ENCODE measurements at places on chromosomes 13 and 19. TPM values are rescaled to one million over a fixed set of nuclear protein-coding genes. Genes with fewer than 3 reads are reported as not detected.

ATP8A2 gene
- total RNA-seq = 0.21 TPM

ARID3A gene
- 50.3 TPM for total RNA-seq

KCTD12 gene
- 8.3 TPM for total RNA-seq

ODAD3 gene
- total RNA-seq = 0.42 TPM

KIR2DL1 gene
- total RNA-seq = not detected

APOE gene
- total RNA-seq = 0.91 TPM

DNA sequence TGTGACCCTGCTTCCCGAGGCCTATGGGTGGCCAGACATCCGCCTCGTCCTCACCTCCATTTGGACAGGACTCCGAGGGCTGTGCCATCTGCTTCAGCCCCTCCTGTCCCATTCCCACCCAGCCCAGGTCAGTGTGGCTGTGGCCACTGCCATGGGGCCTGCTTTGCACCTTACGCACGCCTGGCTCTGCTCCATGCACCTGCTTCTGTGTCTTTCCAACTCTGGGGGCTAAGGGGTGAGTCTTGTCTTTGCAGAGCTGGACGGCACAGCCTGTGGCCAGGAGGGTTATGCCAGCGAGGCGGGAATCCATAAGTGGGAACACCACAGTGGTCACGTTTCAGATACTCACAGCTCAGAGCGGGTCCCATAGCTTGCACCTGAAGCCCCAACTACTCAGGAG lies 5.2 kb upstream of the ZNF554 start:
- no peaks in the 10 kb centered on the region for H3K27me3 ChIP-seq
- H3K4me1 ChIP-seq = peaks cover 4% of the 10 kb centered on the region
- no peak overlapping the region for H3K4me3 ChIP-seq
- H3K36me3 ChIP-seq = peaks cover 3% of the 10 kb centered on the region
- no peak overlapping the region for H3K27ac ChIP-seq

- peak; percentile 6 for ATAC-seq
- peaks cover 66% of the 10 kb centered on the region for H3K27me3 ChIP-seq
- no peaks in the 10 kb centered on the region for H3K4me1 ChIP-seq
- H3K4me3 ChIP-seq = peak overlapping the region; percentile 23
- no peak overlapping the region for H3K27ac ChIP-seq
- no peaks in the 10 kb centered on the region for H3K36me3 ChIP-seq
These were observed 255.9 kb upstream of the SOX21 start for GRCh38 chr13:94968040-94968756.

DNA sequence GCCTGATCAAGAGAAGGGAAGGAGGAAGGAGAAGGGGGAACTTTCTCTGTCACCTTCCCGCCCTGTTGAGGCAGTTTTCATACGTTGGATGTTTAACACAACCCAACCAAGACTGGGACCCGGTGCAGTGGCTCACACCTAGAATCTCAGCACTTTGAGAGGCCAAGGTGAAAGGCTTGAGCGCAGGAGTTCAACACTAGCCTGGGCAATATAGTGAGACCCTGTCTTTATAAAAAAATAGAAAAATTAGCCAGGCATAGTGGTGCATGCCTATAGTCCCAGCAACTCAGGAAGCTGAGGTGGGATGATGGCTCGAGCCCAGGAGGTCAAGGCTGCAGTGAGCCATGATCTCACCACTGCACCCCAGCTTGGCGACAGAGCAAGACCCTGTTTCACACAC lies 59.4 kb upstream of the PEG3 start:
- H3K27ac ChIP-seq = no peak overlapping the region
- H3K36me3 ChIP-seq = no peaks in the 10 kb centered on the region
- H3K4me3 ChIP-seq = no peak overlapping the region
- H3K27me3 ChIP-seq = no peaks in the 10 kb centered on the region
- no peaks in the 10 kb centered on the region for H3K4me1 ChIP-seq

- H3K27ac ChIP-seq = no peak overlapping the region
- no peaks in the 10 kb centered on the region for H3K27me3 ChIP-seq
- no peak overlapping the region for H3K4me3 ChIP-seq
- H3K4me1 ChIP-seq = peaks cover 28% of the 10 kb centered on the region
These were observed 5.0 kb downstream of the DCUN1D2 start for GRCh38 chr13:113485545-113485944.

GRCh38 chr19:49896863-49897621 lies at the start of gene IL4I1:
Gene IL4I1 (minus strand): TSS chr19:49896887. CDS start chr19:49896160, 727 bp downstream.
- H3K36me3 ChIP-seq = peaks cover 60% of the 10 kb centered on the region
- peaks cover 35% of the 10 kb centered on the region for H3K4me1 ChIP-seq
- ATAC-seq = peak; percentile 57
- peak within 1 kb of the TSS; percentile 99 for H3K27ac ChIP-seq
- H3K27me3 ChIP-seq = no peaks in the 10 kb centered on the region

GRCh38 chr13:27018344-27018861 lies 153.2 kb downstream of the USP12 start:
- H3K27ac ChIP-seq = no peak overlapping the region
- H3K4me1 ChIP-seq = no peaks in the 10 kb centered on the region
- ATAC-seq = no peak
- H3K27me3 ChIP-seq = peaks cover 15% of the 10 kb centered on the region

DNA sequence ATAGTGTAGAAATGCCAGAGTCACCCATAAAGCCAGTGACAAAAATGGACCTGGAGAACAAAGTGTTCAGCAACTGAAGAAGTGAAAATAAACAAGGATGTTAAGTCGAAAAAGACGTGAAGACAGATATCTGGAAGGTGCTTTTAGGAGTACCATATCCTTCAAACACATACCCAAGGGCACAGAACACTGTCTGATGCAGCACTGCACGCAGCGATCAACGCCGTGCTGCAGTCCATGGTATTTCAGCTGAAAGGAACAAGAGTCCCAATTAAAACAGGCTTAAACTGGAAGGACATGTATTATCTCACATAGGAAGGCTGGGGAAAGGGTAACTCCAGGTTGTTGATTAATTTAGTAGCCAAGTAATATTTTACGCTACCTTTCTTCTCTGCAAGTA lies 108.2 kb downstream of the SGCG start:
- no peak overlapping the region for H3K4me3 ChIP-seq
- ATAC-seq = no peak
- no peaks in the 10 kb centered on the region for H3K4me1 ChIP-seq
- peaks cover 20% of the 10 kb centered on the region for H3K27me3 ChIP-seq

- ATAC-seq = no peak
- peak overlapping the region; percentile 3 for H3K4me3 ChIP-seq
- H3K4me1 ChIP-seq = peaks cover 18% of the 10 kb centered on the region
- no peaks in the 10 kb centered on the region for H3K36me3 ChIP-seq
These were observed 27.8 kb downstream of the MBNL2 start for GRCh38 chr13:97249796-97250495.

- no peak overlapping the region for H3K4me3 ChIP-seq
- no peaks in the 10 kb centered on the region for H3K4me1 ChIP-seq
- H3K27ac ChIP-seq = no peak overlapping the region
- peaks cover 7% of the 10 kb centered on the region for H3K27me3 ChIP-seq
- ATAC-seq = no peak
- H3K36me3 ChIP-seq = no peaks in the 10 kb centered on the region
These were observed 308.6 kb downstream of the ENOX1 start for GRCh38 chr13:43478211-43478610.

DNA sequence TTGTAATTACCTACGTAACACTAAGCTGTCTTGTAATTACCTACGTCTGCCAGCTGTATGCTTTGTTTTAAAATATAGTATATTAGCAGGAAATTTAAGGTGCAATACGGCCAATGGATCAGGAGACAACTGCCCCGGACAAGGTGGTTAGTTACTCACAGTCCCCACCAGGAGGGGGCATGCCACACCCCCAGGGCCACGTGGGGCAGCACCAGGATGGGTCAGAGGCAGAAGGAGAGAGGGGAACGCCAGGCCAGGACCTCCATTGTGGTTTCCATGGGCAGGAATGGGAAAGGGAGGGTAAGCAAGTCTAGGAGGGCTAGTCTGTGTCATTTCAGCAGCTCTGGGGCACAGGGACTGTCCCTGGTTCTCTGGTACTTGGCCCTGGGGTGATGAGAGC lies 140.1 kb downstream of the URI1 start:
- H3K4me1 ChIP-seq = no peaks in the 10 kb centered on the region
- H3K27me3 ChIP-seq = peaks cover 11% of the 10 kb centered on the region
- ATAC-seq = no peak
- H3K27ac ChIP-seq = no peak overlapping the region

- no peak overlapping the region for H3K4me3 ChIP-seq
- no peaks in the 10 kb centered on the region for H3K36me3 ChIP-seq
- no peaks in the 10 kb centered on the region for H3K4me1 ChIP-seq
- H3K27me3 ChIP-seq = no peaks in the 10 kb centered on the region
- no peak overlapping the region for H3K27ac ChIP-seq
- ATAC-seq = no peak
These were observed 7.8 kb upstream of the CDK8 start for GRCh38 chr13:26246154-26246553.

DNA sequence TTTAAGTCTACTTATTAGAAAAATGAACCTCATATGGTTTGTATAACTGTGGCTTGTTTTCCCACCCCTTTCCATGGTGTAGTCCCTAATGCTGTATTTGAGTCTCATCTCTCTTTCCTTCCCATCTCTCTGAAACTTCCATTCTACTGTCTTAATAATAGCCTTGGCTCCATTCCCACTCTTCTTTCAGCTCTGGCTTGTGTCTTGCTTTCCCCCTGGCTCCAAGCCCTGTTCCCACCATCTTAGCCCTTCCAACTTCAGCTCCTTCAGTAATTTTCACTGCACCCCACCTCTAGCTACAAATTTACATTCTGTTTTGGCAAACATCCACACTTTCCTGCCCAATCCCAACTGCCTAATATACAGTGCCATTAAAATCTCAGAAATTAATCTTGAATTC lies 137.5 kb downstream of the SLITRK6 start:
- H3K36me3 ChIP-seq = no peaks in the 10 kb centered on the region
- H3K4me3 ChIP-seq = no peak overlapping the region
- ATAC-seq = no peak
- H3K27ac ChIP-seq = no peak overlapping the region

- H3K36me3 ChIP-seq = no peaks in the 10 kb centered on the region
- peaks cover 19% of the 10 kb centered on the region for H3K27me3 ChIP-seq
- no peak overlapping the region for H3K4me3 ChIP-seq
These were observed 46.6 kb upstream of the FAM124A start for GRCh38 chr13:51175639-51176038.

DNA sequence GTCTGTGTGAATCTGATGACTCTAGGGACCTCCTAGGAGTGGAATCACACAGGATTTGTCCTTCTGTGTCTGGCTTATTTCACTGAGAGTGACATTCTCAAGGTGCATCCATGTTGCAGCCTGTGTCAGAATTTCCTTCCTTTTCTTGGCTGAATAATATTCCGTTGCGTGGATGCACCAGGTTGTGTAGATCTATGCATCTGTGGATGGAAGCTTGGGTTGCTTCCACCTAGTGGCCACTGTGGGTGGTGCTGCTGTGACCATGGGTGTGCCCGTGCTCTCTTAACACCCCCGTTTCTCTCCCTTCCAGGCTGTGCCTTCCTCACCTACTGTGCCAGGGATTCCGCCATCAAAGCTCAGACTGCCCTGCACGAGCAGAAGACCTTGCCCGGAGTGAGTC lies 26.2 kb downstream of the CELF5 start:
- H3K27me3 ChIP-seq = peaks cover 26% of the 10 kb centered on the region
- H3K4me1 ChIP-seq = peaks cover 4% of the 10 kb centered on the region
- H3K4me3 ChIP-seq = no peak overlapping the region
- H3K27ac ChIP-seq = no peak overlapping the region
- peak; percentile 63 for ATAC-seq

DNA sequence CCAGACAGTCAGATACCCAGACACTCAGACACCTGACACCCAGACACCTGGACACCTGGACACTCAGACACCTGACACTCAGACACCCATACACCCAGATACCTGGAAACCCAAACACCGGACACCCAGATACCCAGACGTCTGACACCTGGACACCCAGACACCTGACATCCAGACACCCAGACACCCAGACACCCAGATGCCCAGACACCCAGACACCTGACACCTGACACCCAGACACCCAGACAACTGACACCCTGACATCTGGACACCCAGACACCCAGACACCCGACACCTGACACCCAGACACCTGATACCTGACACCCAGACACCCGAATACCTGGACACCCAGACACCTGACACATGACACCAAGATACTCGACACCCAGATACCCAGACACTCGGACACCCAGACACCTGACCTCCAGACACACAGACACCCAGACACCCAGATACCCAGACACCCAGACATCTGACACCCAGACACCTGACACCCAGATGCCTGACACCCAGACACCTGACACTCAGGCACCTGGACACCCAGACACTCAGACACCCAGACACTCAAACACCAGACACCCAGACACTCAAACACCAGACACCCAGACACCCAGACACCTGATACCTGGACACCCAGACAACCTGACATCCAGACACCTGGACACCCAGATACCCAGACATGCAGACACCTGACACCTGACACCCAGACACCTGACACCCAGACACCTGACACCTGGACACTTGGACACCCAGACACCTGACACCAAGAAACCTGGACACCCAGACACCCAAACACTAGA lies 19.1 kb downstream of the C19orf12 start:
- H3K27me3 ChIP-seq = no peaks in the 10 kb centered on the region
- H3K27ac ChIP-seq = peak overlapping the region; percentile 28
- H3K36me3 ChIP-seq = peaks cover 1% of the 10 kb centered on the region
- no peak for ATAC-seq
- no peak overlapping the region for H3K4me3 ChIP-seq
- H3K4me1 ChIP-seq = peaks cover 3% of the 10 kb centered on the region

Data from activated T-helper 17 cell treated with anti-CD3 and anti-CD28 coated beads, Interleukin-2, amount 50 U/mL, for 72 hours (primary cell).